ENCODE measurements at places on chromosomes 2 and 18.

DNA sequence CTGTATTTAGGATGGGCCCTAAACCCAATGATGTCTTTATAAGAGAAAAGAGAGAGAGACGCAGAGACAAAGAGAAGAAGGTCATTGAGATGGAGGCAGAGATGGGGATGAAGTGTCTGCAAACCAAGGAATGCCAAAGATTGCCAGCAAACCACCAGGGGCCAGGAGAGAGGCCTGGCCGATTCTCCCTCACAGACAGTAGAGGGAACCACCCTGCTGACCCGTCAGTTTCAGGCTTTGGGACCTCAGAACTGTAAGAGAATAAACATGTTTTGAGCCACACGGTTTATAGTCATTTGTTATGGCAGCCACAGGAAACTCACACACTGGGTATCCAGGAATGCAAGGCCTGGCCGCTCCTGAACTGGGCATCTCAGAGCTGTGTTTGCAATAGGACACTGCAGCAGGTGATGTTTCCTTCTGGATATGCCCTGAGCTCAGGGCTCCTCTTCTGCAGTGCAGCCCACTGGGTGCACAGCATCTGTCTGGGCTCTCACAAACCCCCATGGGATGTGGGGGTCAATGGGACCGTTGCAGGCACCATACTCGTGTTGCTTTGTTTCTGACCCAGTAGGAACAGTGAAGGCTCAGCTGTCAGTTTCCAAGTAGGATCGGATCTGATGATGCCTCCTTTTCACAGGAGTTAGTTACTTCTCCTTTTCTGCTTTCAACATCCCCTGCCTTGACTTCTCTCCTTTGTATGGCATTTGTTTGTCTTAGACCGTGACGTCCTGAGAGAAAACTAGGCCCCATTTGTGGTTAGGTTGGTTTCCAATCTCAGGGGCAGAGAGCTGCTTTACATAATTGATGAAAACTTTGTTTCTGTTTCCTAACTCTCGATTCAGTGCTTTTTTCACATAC is 20.8 kb downstream of the PTPN18 start:
- ATAC-seq = no peak

- no peak for ATAC-seq
Measured at GRCh38 chr2:100109986-100110613, 32.3 kb downstream of the AFF3 start.

GRCh38 chr18:58847383-58848071 is 17.1 kb upstream of the ZNF532 start:
- peak; percentile 24 for ATAC-seq

GRCh38 chr18:4641771-4642368 is 186.8 kb upstream of the DLGAP1 start:
- ATAC-seq = no peak

DNA sequence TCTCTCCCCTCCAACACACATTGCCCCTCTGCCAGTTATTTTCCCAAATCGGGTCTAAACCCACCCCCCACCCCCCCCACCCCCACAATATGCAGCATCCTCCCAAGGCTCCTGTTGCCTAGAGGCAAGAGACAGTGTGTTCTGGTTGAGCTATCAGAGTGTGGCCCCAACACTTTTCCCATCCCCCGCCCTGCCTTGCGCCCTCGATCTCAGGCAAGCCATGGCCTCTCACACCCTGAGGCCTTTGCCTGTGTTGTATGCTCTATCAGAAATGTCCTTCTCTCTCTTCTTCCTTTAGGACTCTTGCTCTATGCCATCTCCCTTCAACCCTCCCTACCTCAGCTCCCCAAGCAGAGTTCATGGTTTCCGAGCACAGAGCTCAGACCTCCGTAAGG is 9.5 kb upstream of the GRHL1 start:
- ATAC-seq = no peak

DNA sequence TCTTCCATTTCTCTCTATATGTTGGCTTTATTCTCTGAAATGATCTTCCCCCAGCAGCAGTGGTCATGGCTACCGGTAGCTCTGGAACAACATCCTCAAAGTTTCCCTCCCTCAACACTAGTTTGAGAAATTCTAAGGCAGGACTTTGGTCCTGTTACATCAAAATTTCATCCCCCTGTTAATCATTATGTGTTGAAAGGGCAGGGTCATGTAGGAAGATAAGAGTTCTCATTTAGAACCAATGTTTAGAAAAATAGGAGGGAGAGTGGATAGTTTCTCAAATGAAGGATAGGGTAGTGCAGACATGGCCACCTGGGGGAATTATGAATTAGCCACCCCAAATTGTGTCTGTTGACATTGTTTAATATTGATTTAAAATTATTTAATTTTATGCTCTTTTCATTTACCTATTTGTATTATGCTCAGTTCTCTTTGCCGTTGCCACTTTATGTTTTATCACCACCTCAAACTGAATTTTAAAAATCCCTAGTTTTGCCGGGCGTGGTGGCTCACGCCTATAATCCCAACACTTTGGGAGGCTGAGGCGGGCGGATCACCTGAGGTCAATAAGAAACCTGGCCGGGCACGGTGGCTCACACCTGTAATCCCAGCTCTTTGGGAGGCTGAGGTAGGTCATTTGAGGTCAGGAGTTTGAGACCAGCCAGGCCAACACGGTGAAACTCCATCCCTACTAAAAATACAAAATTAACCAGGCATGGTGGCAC is 22.3 kb downstream of the EML4 start:
- no peak for ATAC-seq

- ATAC-seq = no peak
Measured at GRCh38 chr18:29874519-29875098, 1167.9 kb downstream of the DSC3 start.

DNA sequence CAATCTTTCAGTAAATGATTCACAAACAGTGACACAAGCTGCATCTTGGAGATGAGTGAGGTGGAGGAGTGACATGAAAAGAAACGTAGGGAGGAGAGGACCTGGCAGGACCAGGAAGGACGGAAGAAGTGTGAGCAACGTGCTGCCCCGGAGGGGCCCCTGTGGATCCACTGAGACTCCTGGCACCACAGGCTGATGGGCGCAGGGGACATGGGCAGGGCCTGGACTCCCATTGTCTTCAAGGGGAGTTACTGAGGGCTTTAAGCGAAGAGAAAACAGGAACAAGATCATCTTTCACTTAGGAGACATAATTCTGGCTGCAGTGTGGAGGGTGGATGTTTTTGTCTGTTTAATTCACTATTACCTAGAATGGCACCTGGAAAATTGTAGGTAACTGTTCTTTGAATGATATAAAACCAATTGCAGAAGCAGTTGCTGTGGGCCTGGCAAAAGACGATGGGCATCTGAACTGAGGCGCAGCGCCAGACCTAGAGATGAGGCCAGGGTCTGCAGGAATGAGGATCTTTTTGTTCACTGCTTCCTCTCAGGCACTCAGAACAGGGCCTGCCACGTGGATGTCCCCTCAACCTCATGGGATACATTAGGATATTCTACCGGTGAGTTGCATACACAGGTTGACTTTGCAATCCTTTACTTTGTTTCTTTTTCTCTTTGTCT is 156.4 kb downstream of the TMEM18 start:
- no peak for ATAC-seq

DNA sequence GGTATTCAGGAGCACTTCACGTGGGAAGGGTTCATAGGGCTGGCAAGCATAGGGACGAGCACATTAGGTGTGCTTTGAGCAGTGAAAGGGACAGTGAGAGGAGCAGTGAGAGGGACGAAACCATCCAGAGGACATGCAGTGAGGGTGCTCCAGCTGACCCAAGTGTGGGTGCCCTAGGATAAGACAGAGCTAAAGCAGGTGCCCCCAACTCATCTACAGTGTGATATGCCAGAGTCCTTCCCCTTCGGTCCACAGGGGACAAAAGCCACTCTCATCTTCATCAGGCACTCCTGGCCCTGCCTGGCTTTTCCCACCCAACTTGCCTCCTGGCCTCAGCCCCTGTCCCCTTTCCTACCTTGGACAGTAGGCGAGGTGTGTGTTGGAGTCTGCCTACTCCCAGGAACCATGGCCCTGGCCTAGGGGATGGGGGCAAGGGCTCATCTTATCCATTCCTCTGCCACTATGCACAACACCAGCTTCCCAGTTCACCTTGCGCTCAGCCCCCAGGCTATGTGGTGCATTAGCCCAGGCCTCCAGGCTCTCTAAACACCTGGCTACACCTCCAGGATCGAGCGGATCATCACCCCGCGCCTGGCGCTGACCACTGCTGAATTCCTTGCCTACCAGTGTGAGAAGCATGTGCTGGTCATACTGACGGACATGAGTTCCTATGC is 16.1 kb upstream of the ANKRD53 start:
- ATAC-seq = no peak

DNA sequence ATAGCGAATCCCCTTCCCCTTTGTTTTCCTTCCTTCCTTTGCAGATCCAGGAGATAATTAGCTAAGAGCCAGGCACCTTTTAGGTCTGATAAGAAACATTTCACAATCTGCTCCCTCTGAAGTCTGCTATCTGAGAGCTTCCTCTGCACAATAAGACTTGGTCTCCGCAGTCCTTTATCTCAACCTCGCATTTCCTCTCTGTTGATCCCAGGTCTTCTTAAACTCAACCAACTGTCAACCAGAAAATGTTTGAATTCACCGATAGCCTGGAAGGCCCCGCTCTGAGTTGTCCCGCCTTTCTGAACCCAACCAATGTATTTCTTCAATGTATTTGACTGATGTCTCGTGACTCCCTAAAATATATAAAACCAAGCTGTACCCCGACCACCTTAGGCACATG is 78.4 kb upstream of the CTDP1 start:
- ATAC-seq = no peak

DNA sequence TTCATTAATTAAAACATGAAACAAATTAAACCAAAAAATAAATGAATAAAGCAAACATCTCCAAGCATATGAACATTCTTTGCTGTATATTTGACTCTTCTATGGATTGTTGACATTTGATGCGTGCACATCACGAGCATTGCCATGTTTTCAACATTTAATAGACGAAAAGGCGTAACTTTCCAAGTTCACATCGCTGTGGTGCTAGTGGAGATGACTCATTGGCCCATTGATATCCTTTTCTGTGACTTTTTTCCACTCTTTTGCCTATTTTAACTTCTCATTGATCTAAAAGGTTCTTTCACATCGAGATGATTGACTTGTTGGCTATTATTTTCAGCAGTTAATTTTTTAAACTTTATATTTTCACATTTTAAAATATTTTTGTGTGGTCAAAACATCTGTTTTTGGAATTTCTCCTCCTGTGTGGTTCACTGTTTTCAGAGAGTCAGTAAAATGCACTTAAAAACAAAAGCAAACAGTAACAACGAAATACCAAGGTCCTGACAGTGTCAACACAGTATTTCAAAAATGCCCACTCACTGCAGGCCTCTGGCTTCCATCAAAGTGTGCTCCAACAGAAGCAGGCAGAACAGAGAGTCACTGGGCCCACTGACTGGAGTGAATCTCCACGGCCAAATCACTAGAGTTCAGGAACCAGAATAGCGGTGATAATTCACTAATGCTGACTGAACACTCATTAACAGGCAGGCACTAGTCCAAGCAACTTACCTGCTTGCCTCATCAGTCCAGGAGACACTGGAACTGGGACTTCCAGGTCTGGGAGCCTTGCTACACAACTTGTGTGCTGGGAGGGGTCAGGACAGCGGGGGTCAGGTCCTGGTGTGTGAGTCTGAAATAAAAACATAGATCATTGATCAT is 372.2 kb upstream of the SMIM21 start:
- ATAC-seq = no peak

- no peak for ATAC-seq
Measured at GRCh38 chr18:33495278-33495677, 54.8 kb upstream of the CCDC178 start.

GRCh38 chr2:102442967-102443828 is 20.2 kb downstream of the IL18RAP start:
- no peak for ATAC-seq

- ATAC-seq = peak; percentile 81
Measured at GRCh38 chr2:98385050-98385699, 38.9 kb downstream of the CNGA3 start.

DNA sequence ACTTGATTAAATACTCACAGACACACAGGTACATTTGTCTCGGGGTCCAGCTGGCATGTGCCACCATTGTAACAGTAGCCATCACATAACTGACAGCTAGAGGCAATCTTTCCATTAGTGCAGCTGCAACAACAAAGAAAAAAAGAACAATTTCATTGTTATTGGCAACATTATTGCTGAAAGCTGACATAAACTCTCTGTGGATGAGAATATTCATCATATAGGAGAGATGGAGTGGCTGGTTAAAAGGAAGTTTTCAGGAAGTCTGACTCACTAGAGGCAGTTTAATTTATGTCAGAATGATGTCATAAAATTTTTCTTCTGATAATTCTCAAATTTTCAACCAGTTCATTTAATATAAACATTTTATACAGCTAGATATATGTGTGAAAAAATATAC is 1490.0 kb upstream of the NXPH2 start:
- ATAC-seq = no peak

DNA sequence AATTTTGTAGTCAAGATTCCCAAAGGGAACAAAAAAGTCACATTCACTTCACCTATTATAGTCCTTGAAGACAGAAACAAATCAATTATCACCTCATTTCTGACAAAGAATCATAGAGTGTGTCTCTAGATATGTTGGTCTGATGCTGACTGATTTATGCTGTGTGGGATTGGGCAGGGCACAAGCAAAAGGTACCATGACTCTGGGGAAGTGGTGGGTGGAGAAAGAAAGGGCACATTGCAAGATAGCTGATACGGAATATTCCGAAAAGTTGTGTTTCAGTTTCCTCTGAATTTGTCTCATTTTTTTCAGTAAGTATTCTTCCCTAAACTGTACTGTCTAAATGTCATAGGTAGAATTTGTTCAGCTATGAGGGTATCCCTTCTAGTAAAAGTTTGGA is 268.0 kb downstream of the MREG start:
- ATAC-seq = no peak

DNA sequence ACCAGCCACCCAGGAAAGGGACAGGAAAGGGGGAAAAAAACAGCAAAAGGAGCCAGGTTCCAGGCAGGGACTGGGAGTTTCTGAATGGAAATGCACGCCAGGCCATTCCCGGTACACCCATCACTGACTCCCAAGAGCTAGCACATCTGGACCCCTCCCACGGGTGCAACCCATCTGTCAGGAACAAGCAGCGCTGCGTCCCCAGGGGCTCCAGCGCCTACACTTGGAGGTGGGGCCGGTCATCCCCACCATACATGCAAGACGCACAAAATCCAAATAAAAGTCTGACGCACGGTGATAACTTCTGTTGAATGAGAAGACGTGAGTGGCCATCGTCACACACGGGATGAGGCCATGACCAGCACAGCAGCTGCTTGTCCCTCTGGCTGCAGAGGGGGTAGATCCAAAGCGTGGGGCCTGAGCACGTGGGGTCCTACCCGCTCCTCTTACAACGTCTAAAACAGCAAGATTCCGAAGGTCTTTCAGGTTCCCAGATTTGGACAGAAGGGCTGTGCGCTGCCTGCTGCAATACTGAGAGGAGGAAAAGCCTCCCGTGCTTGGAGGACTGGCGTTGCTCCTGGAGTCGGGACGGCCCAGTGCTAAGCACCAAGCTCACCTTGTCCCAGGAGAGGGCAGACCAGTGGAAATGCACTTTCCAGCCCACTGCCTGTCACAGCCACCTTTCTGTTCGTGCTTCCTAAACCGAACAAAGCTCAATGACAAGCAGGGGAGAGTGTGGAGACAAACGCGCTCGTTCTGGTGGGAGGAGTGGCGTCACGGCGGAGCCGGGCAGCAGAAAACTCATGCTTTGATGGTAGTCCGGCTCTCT is 68.9 kb downstream of the NDUFA10 start:
- no peak for ATAC-seq
